ENCODE measurements at places on chromosomes 1 and 21.

DNA sequence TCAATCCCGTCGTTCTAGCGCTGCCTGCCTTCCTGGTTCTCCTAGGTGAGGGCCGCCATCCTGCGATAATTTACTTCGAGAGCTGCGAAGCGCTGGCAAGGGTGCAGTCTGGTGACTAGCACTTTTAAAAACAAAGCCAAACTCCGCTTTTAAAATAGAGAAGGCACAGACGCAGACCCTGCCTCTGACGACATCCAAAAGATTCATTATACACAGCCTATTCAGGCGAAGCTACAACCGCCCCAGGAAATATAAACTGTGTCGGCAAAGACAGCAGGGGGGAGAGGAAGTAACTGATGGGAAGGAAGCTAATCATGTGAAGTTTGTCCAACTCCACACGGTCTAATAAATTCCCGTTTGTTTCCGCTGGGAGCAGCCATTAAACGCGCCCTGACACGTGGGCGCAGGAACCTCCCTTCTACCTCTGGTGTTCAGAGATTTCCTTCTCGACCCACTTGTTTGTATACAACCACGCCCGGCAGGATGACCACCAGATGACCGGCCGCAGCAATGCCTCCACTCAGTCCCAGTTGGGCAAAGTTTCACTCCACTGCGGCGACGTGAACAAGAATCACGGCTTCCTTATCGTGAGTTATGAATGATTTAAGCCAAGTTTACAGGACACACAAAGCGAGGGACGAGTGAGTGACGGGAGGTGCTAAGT is 1.3 kb downstream of the GNG12 start:
- no peak for DNase-seq

DNA sequence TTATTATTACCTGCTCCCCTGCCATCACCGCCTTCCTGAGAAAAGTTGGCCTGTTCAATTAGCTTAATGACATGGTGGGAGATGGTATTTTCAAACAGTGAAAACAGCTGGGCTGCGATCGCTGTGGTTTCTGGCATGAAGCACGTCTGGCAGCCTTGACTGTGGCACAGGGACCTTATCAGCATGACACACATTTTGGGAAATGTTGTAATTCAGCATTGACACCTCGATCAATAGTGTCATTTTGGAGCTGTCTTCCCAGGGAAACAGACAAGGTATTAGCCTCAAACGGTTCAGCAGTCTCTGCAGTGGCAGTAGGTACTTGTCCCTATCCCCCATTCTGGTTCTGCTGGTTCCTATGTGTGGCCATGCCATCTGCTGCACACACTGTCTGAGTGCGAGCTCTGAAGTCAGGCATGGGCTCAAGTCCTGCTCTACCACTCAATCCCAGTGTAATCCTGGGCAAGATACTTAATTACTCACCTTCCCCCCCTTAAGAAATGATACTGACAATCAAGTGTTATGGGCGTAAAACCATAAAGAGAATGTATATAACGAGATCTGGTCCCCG is 154.5 kb upstream of the KCND3 start:
- no peak for DNase-seq

- no peak for DNase-seq
These were observed 50.8 kb downstream of the FAM78B start for GRCh38 chr1:166116026-166116425.

DNA sequence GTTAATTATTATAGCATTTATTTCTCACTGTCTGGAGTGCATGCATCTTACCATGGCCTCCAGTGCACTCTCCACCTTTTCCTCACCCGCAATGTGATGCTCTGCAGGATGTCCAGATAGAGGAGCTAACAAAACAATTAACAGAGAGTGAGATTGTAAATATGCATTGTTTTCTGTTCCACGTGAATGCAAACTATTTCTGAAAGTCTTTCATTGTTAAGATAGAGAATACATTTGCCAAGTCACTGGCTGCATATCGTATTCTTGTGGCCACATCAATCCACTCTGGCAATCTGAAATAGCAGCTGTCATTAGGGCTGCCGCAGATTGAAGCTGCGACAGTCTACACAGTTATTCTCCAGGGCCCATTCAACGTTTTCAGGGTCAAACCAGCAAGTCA is 143.8 kb downstream of the DUSP10 start:
- no peak for DNase-seq

DNA sequence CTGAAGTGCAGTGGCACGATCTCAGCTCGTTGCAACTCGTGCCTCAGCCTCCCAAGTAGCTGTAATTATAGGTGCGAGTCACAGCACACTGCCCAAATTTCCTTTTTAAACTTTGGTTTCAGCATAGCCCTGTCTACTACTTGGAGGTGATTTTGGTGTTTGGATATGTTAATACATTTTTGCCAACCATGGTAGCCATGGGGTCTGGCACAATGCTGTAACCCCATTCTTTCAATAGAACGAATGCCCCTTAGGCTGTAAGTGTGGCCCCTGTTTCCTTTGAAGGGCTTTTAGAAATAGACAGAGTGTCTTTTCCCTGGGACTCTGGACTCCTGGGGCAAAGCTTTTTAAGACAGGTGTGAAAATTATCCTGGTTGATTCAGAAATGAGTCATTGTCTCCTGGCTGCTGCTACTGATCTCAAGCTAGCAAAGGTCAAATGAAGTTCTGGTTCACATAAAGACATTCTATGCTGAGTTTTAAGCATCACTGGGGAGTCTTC is 141.1 kb upstream of the RUNX1 start:
- no peak for DNase-seq

GRCh38 chr1:116075990-116076389 is 35.2 kb upstream of the MAB21L3 start:
- DNase-seq, result no peak

All from activated effector memory CD4-positive, alpha-beta T cell treated with Interleukin-2 at 50 U/mL for 16 hours (primary cell).